ENCODE measurements at places on chromosomes 13 and 19. TPM values are rescaled to one million over a fixed set of nuclear protein-coding genes. Genes with fewer than 3 reads are reported as not detected.

DNA sequence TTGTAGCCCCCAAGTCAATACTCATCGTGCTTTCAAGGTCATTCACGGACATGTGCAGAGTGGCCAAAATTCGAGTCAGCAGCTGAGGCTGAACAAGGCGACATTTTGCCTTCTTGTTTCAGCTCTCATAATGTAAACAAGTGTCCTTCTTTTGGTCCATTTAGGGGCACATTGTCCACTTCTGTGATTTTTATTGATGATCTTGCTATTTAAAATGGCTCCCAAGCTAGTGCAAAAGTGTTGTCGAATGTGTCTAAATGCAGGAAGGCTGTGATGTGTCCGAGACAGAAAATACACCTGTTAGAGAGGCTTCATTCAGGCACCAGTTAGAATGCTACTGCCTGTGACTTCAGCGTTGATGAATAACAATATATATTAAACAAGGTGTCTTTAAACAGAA, 405.9 kb downstream of the IRS2 start:
- no peaks in the 10 kb centered on the region for H3K4me1 ChIP-seq
- H3K27me3 ChIP-seq = no peaks in the 10 kb centered on the region
- H3K4me3 ChIP-seq = no peak overlapping the region
- H3K36me3 ChIP-seq = no peaks in the 10 kb centered on the region
- no peak for DNase-seq
- H3K27ac ChIP-seq = no peak overlapping the region

DNA sequence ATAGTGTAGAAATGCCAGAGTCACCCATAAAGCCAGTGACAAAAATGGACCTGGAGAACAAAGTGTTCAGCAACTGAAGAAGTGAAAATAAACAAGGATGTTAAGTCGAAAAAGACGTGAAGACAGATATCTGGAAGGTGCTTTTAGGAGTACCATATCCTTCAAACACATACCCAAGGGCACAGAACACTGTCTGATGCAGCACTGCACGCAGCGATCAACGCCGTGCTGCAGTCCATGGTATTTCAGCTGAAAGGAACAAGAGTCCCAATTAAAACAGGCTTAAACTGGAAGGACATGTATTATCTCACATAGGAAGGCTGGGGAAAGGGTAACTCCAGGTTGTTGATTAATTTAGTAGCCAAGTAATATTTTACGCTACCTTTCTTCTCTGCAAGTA, 108.2 kb downstream of the SGCG start:
- no peaks in the 10 kb centered on the region for H3K36me3 ChIP-seq
- no peak overlapping the region for H3K4me3 ChIP-seq
- peaks cover 9% of the 10 kb centered on the region for H3K27me3 ChIP-seq
- no peak overlapping the region for H3K27ac ChIP-seq

DNA sequence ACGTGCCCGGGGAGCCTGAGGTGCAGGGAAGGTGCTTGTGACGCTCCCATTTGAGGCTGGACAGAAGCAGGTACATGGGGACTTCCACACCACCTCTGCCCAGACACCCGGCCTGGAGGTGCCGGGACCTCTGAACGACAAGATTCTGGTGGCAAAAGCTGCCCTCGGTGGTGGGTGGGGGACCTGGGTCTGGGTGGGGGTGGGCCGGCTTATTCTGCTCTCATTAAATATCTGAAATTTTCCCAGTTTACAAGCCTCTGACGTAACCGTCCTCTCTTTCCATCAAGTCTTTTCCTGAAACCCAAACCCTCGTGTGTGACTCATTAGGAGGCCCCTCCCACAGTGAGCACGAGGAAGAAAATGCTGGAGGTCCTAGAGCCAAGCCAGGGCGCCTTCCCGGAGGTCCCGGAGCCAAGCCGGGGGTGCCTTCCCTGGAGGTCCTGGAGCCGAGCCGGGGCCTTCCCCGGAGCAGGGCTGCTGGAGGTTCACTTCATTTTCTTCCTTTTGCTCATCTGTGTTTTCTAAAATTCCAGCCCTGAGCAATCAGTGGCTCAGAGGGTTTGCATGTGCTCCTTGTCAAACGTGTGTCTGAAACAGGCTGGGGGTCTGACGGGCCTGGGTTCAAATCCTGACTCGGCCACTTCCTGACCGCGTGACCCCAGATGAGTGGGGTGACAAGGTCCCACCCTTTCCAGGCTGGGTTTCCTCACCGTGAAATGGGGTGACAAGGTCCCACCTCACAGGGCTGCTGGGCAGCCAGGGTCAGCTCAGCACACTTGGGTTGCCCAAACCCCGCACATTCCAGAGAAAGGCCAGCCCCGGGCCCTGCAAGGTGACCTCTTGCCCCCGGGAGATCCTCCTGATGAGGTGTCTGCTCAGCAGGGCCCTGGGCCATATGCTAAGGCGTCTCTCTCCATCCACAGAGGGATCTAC, 10.0 kb downstream of the CFD start:
- H3K4me3 ChIP-seq = no peak overlapping the region
- no peak for DNase-seq
- peak overlapping the region; percentile 49 for H3K27ac ChIP-seq
- peaks cover 9% of the 10 kb centered on the region for H3K4me1 ChIP-seq

DNA sequence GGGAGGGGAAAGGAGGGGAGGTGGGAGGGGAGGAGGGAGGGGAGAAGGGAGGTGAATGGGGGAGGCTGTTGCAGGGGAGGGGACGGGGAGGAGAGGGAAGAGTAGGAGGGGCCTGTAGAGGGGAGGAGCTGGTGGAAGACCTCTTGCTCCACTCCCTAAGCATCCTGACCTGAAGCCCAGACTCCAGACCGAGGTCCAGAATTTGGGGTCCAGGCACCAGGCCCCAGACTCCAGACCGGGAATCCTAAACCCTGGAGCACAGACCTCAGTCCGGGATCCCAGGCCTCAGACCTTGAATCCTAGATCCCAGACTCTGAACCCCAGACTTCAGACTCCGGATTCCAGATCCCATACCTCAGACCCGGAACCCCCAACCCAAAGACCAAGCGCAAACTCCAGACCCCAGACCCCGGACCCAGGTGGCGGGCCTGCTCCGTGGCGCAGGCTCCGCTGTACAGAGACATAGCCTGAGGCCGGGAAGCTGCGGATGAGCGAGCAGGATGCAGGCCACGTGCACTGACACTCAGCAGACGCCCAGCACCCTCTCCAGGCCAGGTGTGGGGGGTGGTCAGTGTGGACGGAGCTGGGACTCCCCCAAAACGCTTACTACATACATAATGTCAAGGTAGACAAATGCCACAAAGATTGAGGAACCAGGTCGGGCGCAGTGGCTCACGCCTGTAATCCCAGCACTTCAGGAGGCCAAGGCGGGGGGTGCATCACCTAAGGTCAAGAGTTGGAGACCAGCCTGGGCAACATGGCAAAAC, 710 bp upstream of the BTBD2 start:
- H3K4me3 ChIP-seq = peak overlapping the region; percentile 48
- H3K4me1 ChIP-seq = peaks cover 9% of the 10 kb centered on the region
- peaks cover 1% of the 10 kb centered on the region for H3K36me3 ChIP-seq
- H3K27me3 ChIP-seq = no peaks in the 10 kb centered on the region
- DNase-seq = peak; percentile 82

- H3K4me1 ChIP-seq = no peaks in the 10 kb centered on the region
- no peak for DNase-seq
- no peaks in the 10 kb centered on the region for H3K27me3 ChIP-seq
- no peak overlapping the region for H3K27ac ChIP-seq
- no peak overlapping the region for H3K4me3 ChIP-seq
These were observed 68.6 kb downstream of the DPF1 start for GRCh38 chr19:38155453-38155852.

GRCh38 chr19:50535672-50536187, 22.0 kb upstream of the ASPDH start:
- H3K27me3 ChIP-seq = peaks cover 5% of the 10 kb centered on the region
- no peaks in the 10 kb centered on the region for H3K36me3 ChIP-seq
- no peak for DNase-seq
- H3K27ac ChIP-seq = no peak overlapping the region
- H3K4me1 ChIP-seq = no peaks in the 10 kb centered on the region

GRCh38 chr19:14091081-14091812, 696 bp upstream of the SAMD1 start:
- H3K27ac ChIP-seq = peak overlapping the region; percentile 99
- H3K4me1 ChIP-seq = peaks cover 20% of the 10 kb centered on the region

- no peak overlapping the region for H3K4me3 ChIP-seq
- H3K27ac ChIP-seq = no peak overlapping the region
- H3K36me3 ChIP-seq = no peaks in the 10 kb centered on the region
- H3K27me3 ChIP-seq = peaks cover 6% of the 10 kb centered on the region
- H3K4me1 ChIP-seq = peaks cover 4% of the 10 kb centered on the region
- no peak for DNase-seq
These were observed 15.4 kb upstream of the MED4 start for GRCh38 chr13:48110132-48110868.

DNA sequence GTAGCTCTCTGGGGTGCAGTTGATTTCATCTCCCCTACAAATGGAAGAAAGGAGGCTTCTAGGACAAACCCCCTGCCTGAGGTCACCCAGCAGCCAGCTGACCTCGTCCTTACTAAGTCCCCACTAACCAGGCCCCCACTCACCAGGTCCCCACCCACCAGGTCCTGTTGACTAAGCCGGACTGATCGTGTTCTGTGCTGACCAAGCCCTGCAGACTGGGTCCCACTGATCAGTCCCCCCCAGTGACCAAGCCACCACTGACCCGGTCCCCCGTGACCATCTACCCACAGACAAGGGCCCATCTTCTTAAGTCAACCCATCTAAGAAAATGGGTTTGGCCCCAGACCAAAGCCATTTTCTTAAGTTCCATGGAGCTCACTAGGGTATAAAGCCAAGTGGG, 36.8 kb upstream of the TPM4 start:
- no peaks in the 10 kb centered on the region for H3K36me3 ChIP-seq
- H3K27me3 ChIP-seq = peaks cover 11% of the 10 kb centered on the region
- DNase-seq = no peak
- H3K4me1 ChIP-seq = peaks cover 17% of the 10 kb centered on the region

GRCh38 chr19:34432797-34433196, 4.6 kb downstream of the UBA2 start:
- no peak for DNase-seq
- H3K36me3 ChIP-seq = peaks cover 43% of the 10 kb centered on the region
- no peaks in the 10 kb centered on the region for H3K27me3 ChIP-seq
- H3K4me1 ChIP-seq = peaks cover 31% of the 10 kb centered on the region

DNA sequence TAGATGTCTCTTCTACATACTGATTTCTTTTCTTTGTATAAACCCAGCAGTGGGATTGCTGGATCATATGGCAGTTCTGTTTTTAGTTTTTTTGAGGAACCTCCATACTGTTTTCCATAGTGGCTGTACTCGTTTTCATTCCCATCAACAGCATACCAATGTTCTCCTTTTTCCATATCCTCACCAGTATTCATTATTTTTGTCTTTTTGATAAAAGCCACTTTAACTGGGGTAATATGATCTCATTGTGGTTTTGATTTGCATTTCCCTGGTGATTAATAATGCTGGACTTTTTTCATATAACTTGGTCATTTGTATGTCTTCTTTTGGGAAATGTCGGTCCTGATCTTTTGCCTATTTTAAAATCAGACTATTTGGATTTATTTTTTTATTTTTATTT, 108.5 kb downstream of the PAN3 start:
- H3K4me1 ChIP-seq = peaks cover 15% of the 10 kb centered on the region
- no peak overlapping the region for H3K27ac ChIP-seq
- peaks cover 57% of the 10 kb centered on the region for H3K36me3 ChIP-seq
- H3K4me3 ChIP-seq = no peak overlapping the region
- H3K27me3 ChIP-seq = no peaks in the 10 kb centered on the region

DNA sequence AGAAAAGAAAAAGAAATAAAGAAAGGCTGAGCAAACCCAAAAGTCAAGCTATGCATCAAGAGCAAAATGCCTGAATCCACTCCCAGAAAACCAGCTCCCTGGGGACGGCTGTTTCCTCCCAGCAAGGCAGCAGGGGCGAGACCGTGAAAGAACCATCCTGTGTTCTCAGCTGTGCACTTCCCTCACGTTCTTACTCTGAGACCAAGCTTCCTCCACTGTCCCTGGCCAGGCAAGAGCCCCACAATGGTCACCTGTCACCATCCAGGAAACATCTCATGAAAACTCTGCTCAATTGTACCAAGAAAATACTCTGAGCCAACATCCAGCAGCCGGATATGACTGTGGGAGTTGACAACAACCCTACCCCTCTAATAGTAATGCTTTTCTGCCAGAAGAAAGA, 22.9 kb downstream of the RAB20 start:
- H3K27ac ChIP-seq = no peak overlapping the region
- no peak overlapping the region for H3K4me3 ChIP-seq
- no peak for DNase-seq

Gene PBX4
- 62.3 TPM for total RNA-seq

Gene ITGBL1
- total RNA-seq = 0.05 TPM

Gene ZNF132
- 5.8 TPM for total RNA-seq

Gene HAUS8
- 62.1 TPM for total RNA-seq

Gene PCDH17
- not detected for total RNA-seq

Gene ERICH6B
- not detected for total RNA-seq

Data from activated CD8-positive, alpha-beta memory T cell treated with anti-CD3 and anti-CD28 coated beads, Interleukin-2, amount 10 ng/mL, durations not matched to agents 7 days and 5 days (primary cell).